Esophagus squamous epithelium (tissue), 5 donors: ENCODE measurements at places on chromosomes 6 and 20.

DNA sequence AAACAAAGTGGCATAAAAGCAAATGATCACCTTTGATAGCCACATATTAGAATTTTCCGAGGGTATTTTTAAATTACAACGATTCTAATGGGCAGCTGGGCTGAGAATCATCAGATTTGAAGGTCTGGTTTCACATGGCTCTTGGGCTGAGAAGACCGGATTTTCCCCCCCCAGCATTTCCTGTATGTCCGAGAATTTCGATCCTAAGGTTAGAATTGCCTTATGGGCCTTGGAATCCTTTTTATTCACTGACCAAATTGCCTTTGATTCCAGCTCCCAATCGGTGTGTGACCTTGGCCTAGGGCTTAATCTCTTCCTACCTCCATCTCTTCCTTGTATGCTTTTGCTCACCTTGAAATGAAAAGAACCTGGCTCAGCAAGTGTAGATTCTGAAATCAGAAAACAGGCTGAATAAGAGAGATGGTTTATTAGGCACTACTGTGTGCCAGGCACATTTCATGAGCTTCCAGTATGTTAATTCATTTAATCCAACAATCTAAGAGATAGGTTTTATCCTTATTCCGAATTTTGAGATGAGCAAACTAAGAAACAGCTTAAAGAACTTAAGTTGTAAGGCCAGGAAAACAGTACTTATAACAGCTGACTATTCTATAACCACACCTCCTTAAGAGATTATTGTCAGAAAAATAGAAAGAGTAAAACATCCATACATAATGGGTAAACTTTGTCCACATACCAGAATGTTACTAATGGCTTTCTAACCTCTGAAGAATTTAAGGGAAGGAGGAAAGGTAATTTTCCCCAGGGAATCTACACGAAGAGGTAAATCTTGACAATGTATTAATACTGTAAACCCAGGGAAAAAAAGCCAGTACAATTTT lies 39.4 kb downstream of the HFE start:
- no peak for DNase-seq

DNA sequence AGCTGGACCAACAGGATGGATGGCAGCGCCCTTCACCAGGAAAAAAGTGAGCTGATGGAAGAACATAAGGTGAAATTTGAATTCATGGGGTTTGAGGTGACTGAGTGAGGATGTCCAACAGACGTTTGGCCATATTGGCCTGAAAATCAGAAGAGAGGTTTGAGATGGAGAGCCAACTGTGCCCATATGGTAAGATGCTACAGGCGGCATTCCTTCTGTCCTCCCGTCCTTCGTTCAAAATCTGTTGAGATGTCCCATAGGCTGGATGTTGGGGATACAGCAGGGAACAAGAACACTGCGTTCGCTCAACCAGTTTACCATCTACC lies 468 bp upstream of the CMTR1 start:
- DNase-seq: no peak

- no peak for DNase-seq
These were observed 96.1 kb downstream of the NUS1 start for GRCh38 chr6:117771403-117771802.

DNA sequence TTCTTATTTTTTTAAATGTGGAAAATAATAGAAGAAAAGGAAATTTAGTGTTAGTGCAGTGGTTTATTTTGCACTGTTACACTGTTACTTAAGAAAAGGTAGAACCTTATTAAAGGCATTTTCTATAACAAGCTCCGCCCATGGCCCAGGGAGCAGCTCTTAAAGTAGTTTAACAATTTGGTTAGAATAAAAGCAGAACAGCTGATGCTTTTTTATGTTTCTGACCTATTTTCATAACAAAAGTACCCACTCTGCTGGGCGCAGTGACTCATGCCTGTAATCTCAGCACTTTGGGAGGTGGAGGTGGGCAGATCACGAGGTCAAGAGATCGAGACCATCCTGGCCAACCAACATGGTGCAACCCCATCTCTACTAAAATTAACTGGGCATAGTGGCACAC lies 32.6 kb downstream of the DSTN start:
- no peak for DNase-seq

DNA sequence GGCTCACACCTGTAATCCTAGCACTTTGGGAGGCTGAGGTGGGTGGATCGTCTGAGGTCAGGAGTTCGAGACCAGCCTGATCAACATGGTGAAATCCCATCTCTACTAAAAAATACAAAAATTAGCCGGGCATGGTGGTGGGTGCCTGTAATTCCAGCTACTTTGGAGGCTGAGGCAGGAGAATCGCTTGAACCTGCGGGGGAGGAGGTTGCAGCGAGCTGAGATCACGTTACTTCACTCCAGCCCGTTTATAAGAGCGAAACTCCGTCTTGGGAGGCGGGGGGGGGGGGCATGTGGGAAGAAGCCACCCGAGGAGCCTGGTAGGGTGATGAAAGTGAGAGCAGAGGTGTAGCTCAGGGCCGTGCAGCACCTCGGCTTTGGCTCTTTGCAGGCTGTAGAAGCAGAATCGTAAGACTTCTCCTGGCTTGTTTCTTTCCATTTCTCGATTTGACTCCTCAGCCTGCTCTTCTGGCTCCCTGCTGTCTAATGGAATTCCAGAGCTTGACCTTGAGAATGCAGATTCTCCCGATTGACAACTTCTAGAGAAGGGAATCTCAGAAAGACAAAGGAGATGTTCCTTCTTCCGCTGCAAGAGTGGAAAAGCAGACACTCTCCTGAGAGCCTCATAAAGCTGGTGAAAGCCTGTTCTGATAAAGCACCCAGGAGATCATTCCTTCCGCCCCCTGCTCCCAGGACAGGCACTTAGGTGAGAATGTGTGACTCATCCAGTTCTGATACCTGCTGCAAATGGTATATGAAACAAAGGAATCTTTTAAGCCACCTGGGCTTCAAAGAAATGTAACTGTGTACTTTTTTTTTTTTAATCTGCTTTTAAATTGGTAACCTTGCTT lies 26.0 kb upstream of the PPP1R16B start:
- no peak for DNase-seq

DNA sequence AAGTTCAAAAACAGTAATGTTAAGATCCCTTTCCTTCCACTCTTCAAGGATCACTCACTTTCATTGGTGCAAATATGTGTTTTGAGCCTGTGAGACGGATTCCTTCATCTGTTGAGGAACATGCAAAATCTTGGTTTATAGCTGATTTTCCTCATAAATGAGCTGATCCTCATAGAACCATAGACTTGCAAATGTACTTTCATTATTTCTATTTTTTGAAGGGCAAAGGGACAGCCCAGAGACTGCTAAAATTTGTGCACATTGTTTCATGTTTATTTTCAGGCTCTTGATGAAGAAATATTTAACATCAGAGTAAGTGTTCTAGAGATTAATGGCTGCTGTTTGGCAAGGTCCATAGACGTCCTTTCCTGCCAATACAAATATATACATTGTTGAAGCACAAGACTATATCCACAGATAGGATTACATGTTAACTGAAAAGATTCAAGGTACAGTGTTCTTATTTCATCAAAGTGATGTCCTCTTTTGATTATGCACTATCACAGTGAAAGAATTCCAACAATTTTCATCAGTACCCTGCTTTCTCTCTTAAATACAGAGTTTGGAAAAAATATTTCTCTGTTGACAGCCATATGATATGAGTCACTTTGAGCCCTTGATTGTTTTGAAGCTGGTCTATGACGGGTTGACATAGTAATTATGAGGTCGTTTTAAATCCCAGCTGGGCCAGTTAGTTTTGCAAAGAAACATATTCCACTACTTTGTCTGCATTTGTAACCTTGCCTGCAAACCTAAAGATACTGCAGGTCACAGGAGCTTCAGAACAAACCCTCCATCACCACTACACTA lies 95.7 kb downstream of the FILIP1 start:
- no peak for DNase-seq

- DNase-seq: no peak
These were observed 8.7 kb downstream of the RNF144B start for GRCh38 chr6:18395856-18396197.

DNA sequence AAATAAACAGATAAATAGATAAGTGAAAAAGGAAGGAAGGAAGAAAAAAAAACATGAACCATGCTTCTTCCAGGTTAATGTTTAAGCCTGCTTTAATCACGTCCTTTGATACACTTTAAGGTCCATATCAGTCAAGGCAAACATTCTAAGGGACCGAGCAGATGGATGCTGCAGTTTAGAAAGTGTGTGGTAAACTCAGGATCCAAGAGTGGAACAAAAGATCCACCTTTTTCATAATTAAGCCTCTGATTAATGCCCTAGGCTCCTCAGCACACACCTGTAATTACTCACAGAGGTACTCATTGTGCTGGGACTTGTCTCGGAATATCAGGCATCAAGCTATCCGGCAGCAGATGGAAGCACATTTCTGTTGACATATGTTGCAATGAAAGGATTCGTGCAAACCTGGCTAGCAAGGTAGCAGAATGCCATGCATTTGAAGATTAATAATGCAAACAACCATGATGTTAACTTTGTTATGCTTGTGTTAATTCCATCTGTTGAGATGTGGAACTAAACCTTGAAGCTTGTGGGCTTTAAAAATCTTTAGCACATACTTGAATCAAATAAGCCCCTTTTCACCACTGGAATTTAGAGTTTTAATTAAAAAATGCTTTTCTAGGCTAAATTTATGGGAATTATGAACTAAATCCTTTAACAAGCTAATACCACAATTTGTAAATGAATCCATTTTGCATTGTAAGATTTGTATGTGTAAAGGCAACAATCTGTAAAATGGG lies 163.7 kb downstream of the RALGAPA2 start:
- no peak for DNase-seq

DNA sequence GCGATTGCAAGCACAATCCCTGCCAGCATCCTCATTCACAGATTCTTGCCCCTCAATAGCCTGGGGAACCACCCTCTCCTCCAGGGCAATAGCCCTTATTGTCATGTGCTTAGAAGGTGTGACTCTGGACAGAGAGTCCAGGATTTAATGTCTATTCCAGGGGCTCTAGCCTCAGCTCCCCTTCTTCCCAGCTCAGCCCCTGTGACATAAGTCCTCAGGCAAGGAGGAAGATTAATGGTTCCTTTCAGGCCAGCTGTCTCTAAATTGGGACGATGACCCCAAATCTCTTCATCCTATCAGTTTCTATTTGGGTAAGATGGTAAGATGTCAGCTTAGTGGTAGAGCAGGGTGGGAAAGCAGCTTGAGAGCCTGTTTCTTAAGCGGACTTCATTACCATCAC lies 8.1 kb downstream of the LRFN2 start:
- no peak for DNase-seq

- DNase-seq: no peak
These were observed 42.9 kb upstream of the FABP7 start for GRCh38 chr6:122736616-122737015.

DNA sequence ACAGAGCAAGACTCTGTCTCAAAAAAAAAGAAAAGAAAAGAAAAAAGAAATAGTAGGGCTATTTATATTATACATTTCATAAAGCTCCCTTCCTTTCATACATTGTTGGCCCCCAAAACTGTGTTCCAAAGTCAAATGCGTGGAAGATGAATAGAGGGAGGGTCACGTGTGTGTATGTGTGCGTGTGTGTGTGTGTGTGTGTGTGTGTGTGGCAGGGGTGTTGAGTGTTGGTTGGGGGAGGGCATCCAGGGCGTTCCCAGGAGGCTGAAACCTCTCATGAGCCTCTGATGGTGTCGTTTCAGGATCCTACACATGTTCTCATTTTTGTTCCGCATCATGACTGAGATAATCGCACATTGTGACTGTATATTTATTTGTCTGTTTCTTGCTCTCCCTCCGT lies 7.8 kb upstream of the BPIFB1 start:
- DNase-seq: no peak

DNA sequence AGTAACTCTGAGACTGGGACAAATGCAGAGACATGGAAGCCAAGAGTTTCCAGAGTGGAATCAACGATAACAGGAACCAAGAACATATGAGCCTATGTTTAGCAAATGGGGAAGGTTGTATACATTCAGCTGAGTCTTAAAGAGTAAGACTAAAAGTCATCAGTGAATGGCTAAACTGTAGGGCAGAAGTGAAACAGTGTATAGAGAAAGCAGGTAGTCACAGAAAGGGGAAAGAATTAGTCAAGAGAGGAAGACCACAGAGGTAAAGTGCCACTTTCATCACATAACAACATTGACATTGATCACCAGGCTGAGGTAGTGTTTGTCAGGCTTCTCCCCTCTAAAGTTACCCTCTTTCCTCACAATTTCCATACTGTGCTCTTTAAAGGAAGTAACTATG lies 306.5 kb upstream of the SPTLC3 start:
- DNase-seq: no peak

DNA sequence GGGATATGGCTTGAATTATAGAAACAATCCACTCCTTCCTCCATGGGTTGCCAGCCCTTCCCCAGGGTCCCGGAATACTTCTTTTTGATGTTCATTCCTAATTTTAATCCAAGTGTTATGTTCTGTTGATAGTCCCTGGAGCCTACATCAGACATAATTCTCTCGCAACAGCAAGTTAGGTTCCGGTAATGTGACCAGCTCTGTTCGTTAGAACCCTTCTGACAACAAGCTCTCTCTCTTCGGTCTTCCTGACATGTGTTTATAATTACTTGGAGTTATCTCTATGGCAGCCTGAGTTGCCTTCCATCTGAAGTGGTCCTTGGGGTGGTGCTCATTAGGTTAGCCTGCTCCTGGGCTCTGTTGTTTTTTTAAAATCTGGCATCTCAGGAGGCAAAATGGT lies 506.9 kb upstream of the JARID2 start:
- DNase-seq: no peak

DNA sequence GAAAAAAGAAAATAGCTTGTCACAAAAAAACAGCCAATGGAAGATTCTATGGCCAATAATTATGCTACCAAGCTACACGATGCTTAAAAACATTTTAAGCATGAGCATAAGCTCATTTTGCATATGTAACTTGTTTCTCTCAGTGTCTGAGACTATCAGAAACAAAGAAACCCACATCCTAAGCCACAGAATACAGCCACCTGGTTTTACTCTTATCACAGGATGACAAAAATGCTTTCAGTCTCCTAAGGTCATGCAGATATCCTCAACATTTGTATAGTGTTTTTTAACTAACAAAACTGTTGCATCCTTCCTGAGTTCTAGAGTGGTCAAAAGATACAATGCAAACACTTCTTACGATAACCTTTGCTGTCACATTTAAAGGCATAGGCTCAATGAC lies 172.1 kb upstream of the RUNX2 start:
- no peak for DNase-seq

- DNase-seq: no peak
These were observed 77.2 kb downstream of the MDGA1 start for GRCh38 chr6:37620519-37620918.

- no peak for DNase-seq
These were observed 249.2 kb downstream of the FARS2 start for GRCh38 chr6:5510331-5511133.

DNA sequence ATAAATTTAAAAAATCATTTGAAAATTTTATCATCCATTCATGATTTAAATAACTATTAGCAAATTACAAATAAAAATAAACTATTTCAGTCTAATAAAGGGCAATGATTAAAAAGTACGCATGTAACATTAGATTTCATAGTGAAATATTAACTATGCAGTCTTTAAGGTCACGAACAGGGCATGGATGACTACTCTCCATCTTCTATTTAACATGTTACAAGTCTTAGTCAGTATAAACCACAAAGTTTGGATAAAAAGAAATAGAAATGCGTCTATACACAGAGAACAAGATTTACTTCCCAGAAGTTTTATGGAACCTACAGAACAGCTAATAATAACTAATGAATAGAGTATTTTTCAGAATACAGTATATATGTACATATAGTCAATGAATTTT lies 1016.0 kb downstream of the EYS start:
- DNase-seq: no peak
